Transverse colon (tissue), 4 donors: ENCODE measurements at places on chromosomes 12 and 14. TPM values are rescaled to one million over a fixed set of nuclear protein-coding genes. Genes with fewer than 3 reads are reported as not detected.

DNA sequence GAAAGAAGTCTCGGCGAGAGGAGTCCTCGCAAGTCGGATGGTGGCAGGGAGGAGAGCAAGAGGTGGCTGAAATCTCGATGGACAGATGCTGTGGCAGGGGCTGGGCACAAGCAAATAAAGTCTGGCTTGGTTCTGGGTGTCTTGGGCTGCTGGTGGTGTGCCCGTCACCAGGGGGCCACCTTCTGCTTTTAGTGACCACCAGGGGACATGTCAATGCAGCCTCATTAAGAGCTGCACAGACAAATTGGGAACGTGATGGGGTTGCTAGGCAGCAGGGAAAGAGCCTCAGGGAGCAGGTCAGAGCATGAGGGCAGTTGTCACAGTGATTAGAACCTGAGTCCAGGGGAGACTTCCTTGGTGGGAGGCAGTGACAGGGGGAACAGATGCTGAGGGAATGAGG lies 44.0 kb downstream of the LRRC74A start:
- H3K4me1 ChIP-seq: no peaks in the 10 kb centered on the region
- no peaks in the 10 kb centered on the region for H3K27me3 ChIP-seq
- no peak overlapping the region for H3K4me3 ChIP-seq
- no peaks in the 10 kb centered on the region for H3K36me3 ChIP-seq
- DNase-seq: no peak

GRCh38 chr12:66956300-66956699 lies 277.4 kb upstream of the GRIP1 start:
- no peak overlapping the region for H3K27ac ChIP-seq
- no peaks in the 10 kb centered on the region for H3K36me3 ChIP-seq
- no peak for DNase-seq
- H3K4me1 ChIP-seq: no peaks in the 10 kb centered on the region

DNA sequence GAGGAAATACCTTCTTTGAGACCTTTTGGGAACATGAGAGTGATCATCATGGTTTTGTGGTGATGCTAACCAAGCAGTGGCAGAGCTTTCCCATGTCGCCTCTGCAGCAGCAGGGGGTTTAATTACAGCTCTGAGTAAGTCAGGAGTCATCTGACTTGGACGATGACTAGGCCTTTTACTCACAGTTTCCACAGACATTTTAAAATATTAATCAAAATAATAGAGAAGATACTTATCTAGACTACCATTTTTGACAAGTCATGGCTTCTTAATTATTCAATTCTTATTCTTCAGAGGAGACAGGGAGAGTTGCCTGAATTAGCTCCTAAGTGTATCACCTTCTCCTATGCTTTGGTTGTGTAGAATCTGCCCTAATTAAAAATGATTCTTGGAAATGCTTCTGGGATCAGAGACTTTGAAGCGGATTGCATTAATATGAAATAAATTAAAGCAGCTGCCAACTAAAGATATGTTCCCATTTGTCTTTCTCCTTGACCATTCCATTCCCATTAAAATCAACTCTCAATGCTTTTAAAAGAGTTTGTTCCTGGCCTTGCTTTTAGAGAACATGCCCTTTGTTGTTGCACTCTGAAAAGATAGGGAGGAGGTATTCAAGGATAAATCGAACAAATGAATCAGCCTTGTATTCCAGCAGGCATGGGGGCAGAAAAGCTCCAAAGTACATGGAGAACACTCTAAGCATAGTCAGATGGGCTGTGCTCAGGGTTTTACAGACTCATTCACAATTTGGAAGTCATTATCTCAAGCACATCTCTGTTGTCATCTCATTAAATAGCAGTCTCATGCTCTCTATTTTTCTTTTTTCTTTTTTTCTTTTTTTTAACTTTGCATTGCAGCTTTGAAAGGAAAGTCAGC lies 7.7 kb upstream of the IFNG-AS1 start:
- H3K36me3 ChIP-seq: no peaks in the 10 kb centered on the region
- no peak for DNase-seq
- H3K4me3 ChIP-seq: no peak overlapping the region
- no peaks in the 10 kb centered on the region for H3K27me3 ChIP-seq
- H3K27ac ChIP-seq: no peak overlapping the region

GRCh38 chr12:45938566-45938965 lies 51.8 kb downstream of the SCAF11 start:
- peaks cover 13% of the 10 kb centered on the region for H3K36me3 ChIP-seq
- no peak overlapping the region for H3K4me3 ChIP-seq
- H3K4me1 ChIP-seq: no peaks in the 10 kb centered on the region
- no peak overlapping the region for H3K27ac ChIP-seq
- DNase-seq: no peak

- no peak overlapping the region for H3K4me3 ChIP-seq
- no peaks in the 10 kb centered on the region for H3K27me3 ChIP-seq
- no peaks in the 10 kb centered on the region for H3K4me1 ChIP-seq
- DNase-seq: no peak
- no peak overlapping the region for H3K27ac ChIP-seq
These were observed 399.9 kb upstream of the RGS6 start for GRCh38 chr14:71532344-71532743.

GRCh38 chr14:45426685-45427282 lies 173.8 kb upstream of the MIS18BP1 start:
- no peak for DNase-seq
- no peak overlapping the region for H3K27ac ChIP-seq
- no peak overlapping the region for H3K4me3 ChIP-seq
- H3K4me1 ChIP-seq: no peaks in the 10 kb centered on the region
- H3K36me3 ChIP-seq: no peaks in the 10 kb centered on the region

DNA sequence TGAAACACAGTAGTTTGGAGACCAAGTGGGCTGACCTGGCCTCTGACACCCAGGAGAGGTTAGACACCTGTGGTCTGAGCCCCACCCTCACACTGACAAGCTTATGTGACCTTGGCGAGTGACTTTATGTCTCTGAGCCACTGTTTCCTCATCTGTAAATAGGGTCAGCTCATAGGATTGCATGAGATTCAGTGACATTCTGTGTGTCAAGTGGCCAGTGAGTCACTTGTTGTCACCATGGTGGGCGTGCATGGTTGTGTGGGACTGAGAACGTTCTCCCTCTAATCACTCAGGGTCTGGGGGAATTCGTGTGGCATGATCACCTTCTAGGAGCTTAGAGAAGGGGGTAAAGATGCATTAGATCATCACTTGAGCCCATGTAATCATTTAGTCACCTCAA lies 146.4 kb downstream of the PHETA1 start:
- no peaks in the 10 kb centered on the region for H3K36me3 ChIP-seq
- no peaks in the 10 kb centered on the region for H3K4me1 ChIP-seq
- H3K27ac ChIP-seq: no peak overlapping the region
- peaks cover 10% of the 10 kb centered on the region for H3K27me3 ChIP-seq

GRCh38 chr12:12803186-12803585 lies 10.0 kb upstream of the DDX47 start:
- no peak overlapping the region for H3K4me3 ChIP-seq
- H3K4me1 ChIP-seq: peaks cover 11% of the 10 kb centered on the region
- H3K36me3 ChIP-seq: no peaks in the 10 kb centered on the region
- no peaks in the 10 kb centered on the region for H3K27me3 ChIP-seq
- peak overlapping the region; percentile 87 for H3K27ac ChIP-seq

- no peaks in the 10 kb centered on the region for H3K4me1 ChIP-seq
- no peaks in the 10 kb centered on the region for H3K27me3 ChIP-seq
- no peak for DNase-seq
- H3K4me3 ChIP-seq: no peak overlapping the region
- H3K27ac ChIP-seq: no peak overlapping the region
These were observed 43.7 kb downstream of the TESPA1 start for GRCh38 chr12:54940727-54941315.

DNA sequence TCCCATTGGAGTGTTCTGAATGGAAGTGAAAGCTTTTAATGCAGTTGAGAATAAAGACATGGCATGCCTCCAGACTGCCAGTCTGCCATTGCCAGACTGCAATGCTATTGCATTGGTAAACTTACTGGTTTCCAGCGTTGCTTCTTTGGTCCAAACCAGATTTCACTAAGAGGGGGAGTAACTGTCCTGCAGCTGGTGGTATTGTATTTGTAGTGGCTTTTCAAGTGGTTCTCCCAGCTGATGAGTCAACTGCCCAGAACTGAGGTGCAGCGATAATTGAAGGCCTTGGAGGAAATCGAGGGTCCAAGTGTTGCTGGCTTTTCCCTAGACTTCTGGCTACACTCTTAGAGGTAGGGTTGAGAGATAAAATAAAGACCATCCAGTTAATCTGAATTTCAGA lies 31.9 kb downstream of the ERG28 start:
- H3K4me3 ChIP-seq: no peak overlapping the region
- peaks cover 2% of the 10 kb centered on the region for H3K4me1 ChIP-seq
- no peaks in the 10 kb centered on the region for H3K36me3 ChIP-seq
- H3K27me3 ChIP-seq: no peaks in the 10 kb centered on the region

DNA sequence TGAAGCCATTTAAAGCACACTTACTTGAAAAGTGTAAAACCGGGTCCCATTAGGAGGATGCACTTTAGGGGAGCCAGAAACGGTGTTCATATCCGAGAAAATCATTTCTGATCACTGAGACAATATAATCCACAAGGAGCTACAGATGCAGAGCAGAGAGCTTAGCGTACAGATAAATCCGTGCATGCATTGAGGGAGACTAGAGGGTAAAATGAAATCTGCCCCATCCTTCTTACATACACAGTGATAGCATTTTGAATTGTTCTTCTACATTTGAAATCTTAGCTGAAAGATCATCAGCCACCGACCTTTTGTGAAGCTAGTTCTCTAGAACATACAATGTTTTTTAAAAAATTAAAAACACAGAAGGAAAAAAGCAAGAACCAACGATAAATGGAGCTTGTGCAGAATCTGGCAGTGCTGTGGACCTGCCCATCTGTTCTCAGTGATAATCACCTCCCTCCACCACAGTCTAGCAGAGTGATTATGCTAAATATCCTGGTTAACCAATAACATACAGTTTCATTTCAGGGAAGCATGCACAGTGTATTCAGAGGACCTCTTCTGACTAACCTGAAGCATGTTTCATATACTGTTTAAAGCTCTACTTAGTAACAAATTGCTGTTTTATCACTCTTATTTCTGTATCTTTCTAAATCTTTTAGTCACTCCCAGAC lies 161.1 kb downstream of the PPFIA2 start:
- H3K4me1 ChIP-seq: no peaks in the 10 kb centered on the region
- H3K36me3 ChIP-seq: no peaks in the 10 kb centered on the region
- no peak overlapping the region for H3K4me3 ChIP-seq
- H3K27me3 ChIP-seq: no peaks in the 10 kb centered on the region
- DNase-seq: no peak

DNA sequence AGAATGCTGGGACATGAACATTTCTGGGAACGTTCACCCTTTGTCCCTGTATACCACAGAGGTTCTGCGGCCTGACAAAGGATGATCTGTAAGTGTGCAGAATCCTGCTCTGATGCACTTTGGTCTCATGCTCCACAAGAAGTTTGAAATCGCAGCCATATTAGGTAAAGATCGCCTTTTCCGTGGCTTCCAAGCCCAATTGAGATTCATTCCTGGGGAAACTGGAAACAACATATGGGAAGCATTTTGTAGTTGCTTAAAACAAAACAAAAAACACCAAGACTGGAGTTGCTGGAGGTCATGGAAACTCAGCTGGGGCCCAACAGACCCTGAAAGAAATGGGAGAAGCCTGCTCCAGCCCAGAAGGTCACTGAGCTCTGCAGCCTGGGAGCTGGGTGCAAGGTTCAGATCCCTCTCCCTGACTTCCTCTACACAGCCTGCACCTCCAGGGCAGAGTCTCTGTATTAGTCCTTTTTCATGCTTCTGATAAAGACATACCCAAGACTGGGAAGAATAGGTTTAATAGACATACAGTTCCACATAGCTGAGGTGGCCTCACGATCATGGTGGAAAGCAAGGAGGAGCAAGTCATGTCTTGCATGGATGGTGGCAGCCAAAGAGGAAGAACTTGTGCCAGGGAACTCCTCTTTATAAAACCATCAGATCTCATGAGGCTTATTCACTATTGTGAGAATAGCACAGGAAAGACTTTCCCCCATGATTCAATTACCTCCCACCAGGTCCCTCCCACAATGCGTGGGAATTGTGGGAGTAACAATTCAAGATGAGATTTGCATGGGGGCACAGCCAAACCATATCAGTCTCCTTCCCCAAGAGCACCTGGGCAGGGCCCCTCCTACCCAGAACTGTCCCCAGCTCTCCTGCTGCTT lies 60.8 kb upstream of the CHGA start:
- H3K36me3 ChIP-seq: no peaks in the 10 kb centered on the region
- H3K27me3 ChIP-seq: no peaks in the 10 kb centered on the region
- no peaks in the 10 kb centered on the region for H3K4me1 ChIP-seq
- DNase-seq: no peak

DNA sequence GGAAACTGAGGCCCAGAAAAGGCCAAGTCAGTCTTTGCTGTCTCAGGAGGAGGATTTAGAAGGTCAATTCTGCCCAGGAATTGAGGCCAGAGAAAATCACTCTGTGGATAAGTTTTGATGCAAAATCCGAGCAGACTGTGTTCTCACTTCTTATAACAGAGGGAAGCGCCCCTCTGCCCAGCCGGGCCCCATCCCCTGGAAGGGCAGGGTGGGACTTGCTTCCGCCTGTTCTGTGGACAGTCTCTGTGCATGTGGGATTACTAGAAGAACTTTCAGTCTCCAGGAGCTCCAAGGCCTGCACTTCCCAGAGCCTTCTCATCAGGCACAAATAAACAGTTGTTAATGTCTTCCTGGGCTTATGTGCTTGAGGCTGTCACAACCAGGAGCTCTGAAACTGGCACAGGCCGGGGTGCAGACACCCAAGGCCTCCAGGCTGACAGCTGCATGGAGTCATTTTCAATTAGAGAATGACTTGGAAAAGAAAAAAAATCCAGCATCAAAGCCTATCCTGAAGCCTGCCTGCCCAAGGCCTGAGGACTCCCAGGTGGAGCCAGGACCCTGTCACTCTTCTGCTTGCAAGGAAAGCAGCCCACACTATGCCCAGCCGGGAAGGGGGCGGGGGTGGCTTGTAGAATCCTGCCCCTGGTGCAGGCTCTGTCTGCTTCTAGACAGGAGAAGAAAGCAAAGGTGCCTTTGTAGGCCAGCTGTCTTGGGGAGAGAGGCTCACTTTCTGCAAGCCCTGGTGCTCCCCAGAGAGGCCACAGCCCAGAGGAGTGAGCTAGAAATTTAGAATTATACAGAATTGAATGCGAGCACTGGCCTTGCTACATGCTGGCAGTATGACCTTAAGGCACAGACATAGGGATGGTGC lies 84.7 kb downstream of the NTF3 start:
- no peak overlapping the region for H3K27ac ChIP-seq
- no peaks in the 10 kb centered on the region for H3K4me1 ChIP-seq
- H3K4me3 ChIP-seq: no peak overlapping the region
- no peak for DNase-seq

- peaks cover 9% of the 10 kb centered on the region for H3K4me1 ChIP-seq
- H3K27me3 ChIP-seq: peaks cover 12% of the 10 kb centered on the region
- DNase-seq: no peak
- no peak overlapping the region for H3K4me3 ChIP-seq
- H3K36me3 ChIP-seq: no peaks in the 10 kb centered on the region
- no peak overlapping the region for H3K27ac ChIP-seq
These were observed 4.6 kb upstream of the LEMD3 start for GRCh38 chr12:65164774-65165173.

- no peaks in the 10 kb centered on the region for H3K27me3 ChIP-seq
- H3K36me3 ChIP-seq: no peaks in the 10 kb centered on the region
- H3K4me1 ChIP-seq: no peaks in the 10 kb centered on the region
- H3K4me3 ChIP-seq: no peak overlapping the region
These were observed 182.2 kb downstream of the EXOC5 start for GRCh38 chr14:57086271-57087162.

GZMH gene
- not detected for total RNA-seq

ALKBH2 gene
- total RNA-seq: 7.1 TPM

SLC39A5 gene
- total RNA-seq: 265 TPM

HAL gene
- 1.1 TPM for total RNA-seq

UNC79 gene
- total RNA-seq: not detected

EML1 gene
- total RNA-seq: 20.6 TPM

FIGNL2 gene
- not detected for total RNA-seq

FAM186B gene
- 0.14 TPM for total RNA-seq

POLR3B gene
- total RNA-seq: 7.0 TPM
